ENCODE measurements at places on chromosomes 7 and 10.

- no peak for DNase-seq
Observed at GRCh38 chr10:74047304-74047703, 49.4 kb downstream of the VCL start.

DNA sequence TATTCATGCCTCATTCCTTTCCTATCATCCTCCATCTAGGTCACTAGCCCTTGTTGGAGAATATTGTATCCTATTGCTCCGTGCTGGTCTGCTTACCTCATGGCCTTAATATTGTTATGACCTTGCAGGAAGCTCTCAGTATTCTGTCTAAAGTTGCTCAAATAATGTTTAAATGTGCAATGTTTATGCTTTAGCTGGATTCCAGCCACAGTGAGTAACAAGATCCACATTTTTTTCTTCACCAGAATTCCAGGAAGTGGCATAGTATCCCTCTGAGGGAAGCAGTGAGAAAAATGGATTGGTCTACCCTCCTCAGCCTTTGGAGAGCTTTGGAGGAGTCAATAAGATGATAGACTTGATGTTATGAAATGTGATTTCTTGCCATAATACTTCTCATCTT, 402.6 kb downstream of the NRG3 start:
- DNase-seq = no peak

DNA sequence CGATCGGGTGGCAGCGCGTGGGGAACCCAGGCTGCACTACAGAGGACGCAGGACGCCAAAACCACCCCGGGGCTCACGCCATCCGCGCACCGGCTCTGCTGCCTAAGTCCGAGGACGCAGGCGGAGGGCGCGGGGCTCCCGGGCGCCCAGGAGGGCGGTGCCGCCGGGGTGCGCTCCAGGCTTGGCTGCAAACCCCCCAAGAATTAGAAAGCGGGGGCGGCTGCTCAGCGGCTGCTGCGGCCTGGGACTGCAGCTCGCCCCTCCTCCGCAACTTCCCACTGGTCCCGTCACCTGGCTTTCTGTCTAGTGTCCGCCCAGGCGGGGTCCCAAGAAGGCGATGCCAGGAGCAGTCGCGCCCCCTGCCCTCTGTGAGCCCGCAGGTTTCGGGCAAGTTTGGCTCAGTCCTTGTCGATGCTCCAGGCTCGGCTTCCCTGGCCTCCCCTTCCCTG, 1.7 kb upstream of the POU6F2 start:
- no peak for DNase-seq

GRCh38 chr7:64876792-64877713, 26.0 kb upstream of the ZNF273 start:
- peak; percentile 36 for DNase-seq

DNA sequence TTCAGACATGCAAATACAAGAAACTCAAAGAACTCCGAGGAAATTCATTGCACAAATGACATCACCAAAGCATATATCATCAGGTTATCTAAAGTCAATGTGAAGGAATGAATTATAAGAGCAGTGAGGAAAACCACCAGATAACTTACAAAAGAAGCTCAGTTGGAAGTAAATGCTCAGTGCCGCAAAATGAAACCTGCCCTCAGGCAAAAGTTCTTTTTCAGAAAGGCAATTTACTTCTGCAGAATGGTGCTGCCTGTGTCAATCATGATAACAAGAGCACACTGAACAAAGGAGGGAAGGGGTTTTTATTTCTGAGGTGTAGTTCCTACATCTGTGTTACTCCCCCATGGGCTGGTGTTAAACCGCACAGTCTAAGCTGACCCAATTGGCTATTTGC, 550.6 kb upstream of the SEMA3D start:
- DNase-seq = no peak

Measured in stimulated activated naive CD4-positive, alpha-beta T cell (primary cell).